A549 treated with RU486 at 1 μM for 4 hours (cell line): ENCODE measurements at places on chromosomes 4 and X. TPM values are rescaled to one million over a fixed set of nuclear protein-coding genes. Genes with fewer than 3 reads are reported as not detected.

Gene OPHN1
- 1.4 to 1.7 TPM (median 1.5 TPM) in 5 replicates for total RNA-seq

Gene CXorf66
- total RNA-seq = not detected in 5 replicates

Gene FHIP1A
- 0.08 to 0.27 TPM (median 0.17 TPM) in 5 replicates for total RNA-seq

Gene MXD4
- total RNA-seq = 10.3 to 20.6 TPM (median 16.7 TPM) in 5 replicates

Gene TMEM164
- total RNA-seq = 38.5 to 48.9 TPM (median 47.5 TPM) in 5 replicates

Gene TLR3
- total RNA-seq = 0.14 to 0.48 TPM (median 0.27 TPM) in 5 replicates

Gene ZNF518B
- total RNA-seq = 1.5 to 3.9 TPM (median 3.5 TPM) in 5 replicates

Gene EGF
- 0.18 to 0.31 TPM (median 0.23 TPM) in 5 replicates for total RNA-seq

Gene GPR119
- not detected in 5 replicates for total RNA-seq

Gene FAM47E
- total RNA-seq = 0.13 to 0.33 TPM (median 0.19 TPM) in 4 of 5 replicates, not detected in the other

Gene UTP14A
- 44.3 to 60.0 TPM (median 47.2 TPM) in 5 replicates for total RNA-seq

Gene RIBC1
- 0.45 to 1.0 TPM (median 0.90 TPM) in 5 replicates for total RNA-seq

Gene ODAM
- not detected in 5 replicates for total RNA-seq

Gene NPY2R
- total RNA-seq = 0.05 to 0.09 TPM (median 0.05 TPM) in 3 of 5 replicates, not detected in the others

Gene CMC4
- total RNA-seq = 14.5 to 22.2 TPM (median 17.3 TPM) in 5 replicates

Gene MAGEB6
- total RNA-seq = not detected in 5 replicates

Gene RHOH
- total RNA-seq = 0.07 to 0.26 TPM (median 0.15 TPM) in 3 of 5 replicates, not detected in the others

Gene CDKL2
- 0.34 to 0.93 TPM (median 0.71 TPM) in 5 replicates for total RNA-seq

Gene CSAG3
- total RNA-seq = not detected in 5 replicates

Gene PNMA3
- 0.13 to 0.20 TPM (median 0.14 TPM) in 5 replicates for total RNA-seq

Gene F8A1
- 64.5 to 112 TPM (median 105 TPM) in 5 replicates for total RNA-seq

Gene UGT2B15
- total RNA-seq = 0.09 to 0.13 TPM in 2 of 5 replicates, not detected in the others

Gene PHOX2B
- not detected in 5 replicates for total RNA-seq

Gene P2RY10
- total RNA-seq = not detected in 5 replicates

Gene ZMAT1
- total RNA-seq = 0.06 TPM in 1 of 5 replicates, not detected in the others
